NCI-H2171 treated with DMSO at 0.1 percent for 48 hours (cell line): ENCODE measurements at places on chromosomes 2 and 18.

GRCh38 chr2:101387151-101387834, at the start of gene CREG2:
Gene CREG2 (minus strand): TSS chr2:101387503. CDS start chr2:101387457, 46 bp downstream.
- peak; percentile 41 for DNase-seq

DNA sequence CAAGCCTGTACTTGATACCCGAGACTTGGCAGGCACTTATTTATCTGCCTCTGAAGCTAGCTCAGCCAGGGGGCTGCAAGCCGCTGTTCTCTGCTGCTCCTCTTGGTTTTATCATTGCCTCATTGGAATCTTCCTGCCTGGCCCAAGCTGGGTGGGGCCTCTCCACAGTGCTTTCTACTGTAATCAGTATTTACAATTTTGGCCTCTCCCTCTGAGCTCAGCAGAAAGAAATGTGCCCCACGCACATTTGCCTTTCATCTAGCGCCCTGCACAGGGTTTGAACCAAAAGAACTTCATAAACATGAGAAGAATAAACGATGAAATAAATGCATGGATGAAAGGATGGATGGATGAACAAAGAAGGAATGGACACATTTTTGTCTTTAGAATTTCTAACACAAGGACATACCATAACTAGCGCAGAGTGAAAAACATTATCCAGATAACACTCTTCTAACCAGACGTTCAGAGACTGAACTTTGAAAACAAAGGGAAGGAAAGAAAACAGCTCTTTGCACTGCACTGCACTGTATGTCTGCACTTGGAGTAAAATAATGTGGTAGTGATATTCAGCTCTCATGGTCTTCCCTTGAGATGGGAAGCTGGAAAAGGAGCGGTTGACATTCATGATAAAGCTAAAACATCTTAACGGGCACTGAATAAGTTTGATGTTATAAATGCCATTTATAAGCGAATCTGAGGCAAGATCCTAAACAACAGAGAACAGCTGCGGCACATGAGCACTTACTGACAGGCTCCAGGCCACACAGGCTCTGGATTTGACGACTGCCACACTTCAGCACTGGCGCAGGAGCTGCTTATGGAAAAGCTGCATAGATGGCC, 86.8 kb upstream of the SP3 start:
- DNase-seq: no peak

- DNase-seq: no peak
These were observed 14.1 kb upstream of the PMAIP1 start for GRCh38 chr18:59885579-59886163.

DNA sequence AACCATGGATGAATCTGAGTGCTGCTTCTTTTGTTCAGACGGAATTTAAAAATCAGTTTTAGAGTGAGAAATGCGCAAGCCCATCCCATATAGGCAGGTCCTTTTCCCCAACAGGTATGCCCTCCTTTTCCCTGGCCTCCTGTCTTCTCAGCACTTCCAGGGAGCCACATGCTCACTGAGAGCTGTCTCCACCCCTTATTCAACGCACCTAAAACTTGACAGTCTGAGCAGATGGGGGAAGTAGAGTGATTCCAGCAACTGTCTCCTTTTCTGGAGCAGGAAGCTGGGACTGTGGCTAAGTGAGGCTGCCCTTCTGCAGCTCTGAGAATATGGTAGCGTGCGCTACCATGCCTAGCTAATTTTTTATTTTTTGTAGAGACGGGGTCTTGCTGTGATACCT, 53.1 kb upstream of the NOSTRIN start:
- peak; percentile 77 for DNase-seq

- DNase-seq: no peak
These were observed 1.9 kb downstream of the MAP4K3 start for GRCh38 chr2:39435234-39435633.

GRCh38 chr2:50529600-50530218, 502.2 kb downstream of the NRXN1 start:
- DNase-seq: peak; percentile 87

DNA sequence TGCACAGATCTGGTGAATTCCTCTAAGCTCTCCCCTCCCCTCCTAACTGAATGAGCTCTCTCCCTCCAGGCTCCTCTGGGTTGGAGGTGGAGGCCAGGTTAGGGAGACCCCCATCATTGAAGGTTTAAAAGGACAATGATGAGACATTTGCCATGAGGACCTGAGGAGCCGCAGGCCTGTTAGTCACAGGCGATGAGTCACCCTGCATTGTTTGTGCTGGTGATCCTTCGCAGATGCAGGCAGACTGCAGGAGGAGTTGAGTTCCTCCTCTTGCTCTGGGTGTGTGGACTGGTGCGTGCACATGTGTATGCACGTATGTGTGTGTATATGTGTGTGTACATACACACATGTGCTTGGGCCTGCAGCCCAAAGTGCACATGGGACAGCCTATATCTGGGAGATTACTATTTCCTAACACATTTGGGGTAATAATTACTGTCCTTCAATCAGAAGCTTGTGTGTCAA, 42.0 kb downstream of the MCFD2 start:
- no peak for DNase-seq

GRCh38 chr18:25262920-25263319, 89.0 kb downstream of the ZNF521 start:
- DNase-seq: no peak

GRCh38 chr2:155630760-155631159, 701.8 kb downstream of the NR4A2 start:
- no peak for DNase-seq

DNA sequence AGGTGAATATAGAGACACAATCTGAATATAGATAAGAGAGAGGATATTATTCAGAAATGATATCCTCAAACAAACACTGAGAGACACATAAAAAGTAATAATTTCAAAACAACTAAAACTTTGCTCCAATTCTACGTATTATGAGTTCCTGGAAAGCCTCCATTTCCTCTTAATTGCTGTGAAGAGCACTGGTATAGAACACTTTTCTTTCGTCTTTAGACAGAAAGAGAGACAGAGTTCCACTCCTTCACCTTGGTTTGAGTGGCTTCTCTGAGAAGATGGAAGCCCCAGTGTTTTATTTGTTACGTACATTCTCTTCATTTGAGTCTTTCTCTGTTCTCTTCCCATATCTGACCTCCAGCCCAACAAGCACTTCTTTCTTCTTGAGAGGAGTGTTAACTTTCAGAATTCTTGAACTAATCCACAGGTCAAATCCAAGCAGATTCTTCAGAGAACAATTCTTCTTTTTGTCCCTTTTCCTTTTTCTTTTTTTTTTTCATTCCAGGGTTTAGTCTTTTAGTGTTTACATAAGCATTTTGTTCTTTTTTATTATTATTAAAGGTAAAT, 6.4 kb upstream of the PIK3C3 start:
- DNase-seq: no peak

DNA sequence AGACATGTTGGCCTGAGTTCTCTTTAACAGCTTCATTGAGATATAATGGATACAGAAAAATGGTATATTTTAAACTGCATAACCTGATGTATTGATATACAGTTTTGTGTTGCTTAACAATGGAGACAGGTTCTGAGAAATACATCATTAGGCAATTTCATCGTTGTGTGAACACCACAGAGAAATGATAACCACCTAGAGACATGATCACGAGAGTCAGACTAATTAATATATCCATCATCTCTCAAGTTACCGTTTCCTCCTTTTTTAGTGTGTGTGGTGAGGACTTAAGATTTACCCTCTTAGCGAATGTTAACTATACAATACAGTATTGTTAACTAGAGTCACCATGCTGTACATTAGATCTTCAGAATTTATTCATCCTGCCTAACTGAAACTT, 178.1 kb downstream of the FMNL2 start:
- no peak for DNase-seq

DNA sequence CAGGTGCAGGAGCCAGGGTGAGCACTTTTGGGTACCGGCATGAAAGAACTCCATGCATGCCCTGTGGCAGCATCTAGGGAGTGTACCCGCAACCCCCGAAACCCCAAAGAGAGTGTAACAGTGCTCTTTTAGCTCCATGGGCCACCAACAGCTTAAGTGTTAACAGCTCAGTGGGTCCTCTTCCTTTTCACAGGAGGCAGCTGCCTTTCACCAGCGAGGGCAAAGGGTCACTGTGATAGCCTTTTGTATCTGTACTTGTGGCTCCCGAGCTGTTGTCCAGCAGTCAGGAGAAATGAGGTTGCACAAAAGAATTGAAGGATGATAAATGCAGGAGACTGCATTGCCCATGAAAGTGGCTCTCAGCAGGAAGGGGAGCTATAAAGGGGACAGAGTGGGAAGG, 1166.3 kb upstream of the ACVR2A start:
- no peak for DNase-seq

GRCh38 chr2:106137731-106138521, 56.2 kb downstream of the UXS1 start:
- DNase-seq: no peak

DNA sequence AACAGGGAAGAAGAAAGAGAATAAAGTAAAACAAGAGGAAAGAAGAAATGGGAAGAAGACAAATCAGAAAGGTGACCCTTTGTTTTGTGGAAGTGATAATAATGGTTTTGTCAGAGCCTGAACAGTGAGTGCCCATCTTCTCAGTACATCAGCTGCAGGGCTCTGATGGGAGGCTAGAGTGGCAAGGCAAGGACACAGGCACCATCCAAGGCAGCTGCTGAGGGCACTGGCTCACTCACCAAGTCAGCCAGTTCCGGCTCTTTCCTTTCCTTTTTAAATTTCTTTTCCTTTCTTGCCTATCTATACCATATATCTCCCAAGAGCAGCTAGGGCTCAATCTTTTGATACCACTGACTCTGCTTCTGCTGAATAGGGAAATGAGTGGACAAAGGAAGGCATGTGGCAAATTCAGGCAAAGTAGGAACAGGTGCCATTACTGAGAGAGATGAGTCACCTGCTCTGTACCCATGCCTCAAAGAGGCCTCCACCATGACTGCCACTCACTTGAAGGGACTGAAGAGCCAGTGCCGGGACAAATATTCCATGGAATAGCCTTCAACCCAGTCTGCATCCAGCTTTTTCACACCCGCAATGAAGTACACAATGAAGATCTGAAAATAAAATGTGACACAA, 6.2 kb downstream of the GGCX start:
- no peak for DNase-seq

DNA sequence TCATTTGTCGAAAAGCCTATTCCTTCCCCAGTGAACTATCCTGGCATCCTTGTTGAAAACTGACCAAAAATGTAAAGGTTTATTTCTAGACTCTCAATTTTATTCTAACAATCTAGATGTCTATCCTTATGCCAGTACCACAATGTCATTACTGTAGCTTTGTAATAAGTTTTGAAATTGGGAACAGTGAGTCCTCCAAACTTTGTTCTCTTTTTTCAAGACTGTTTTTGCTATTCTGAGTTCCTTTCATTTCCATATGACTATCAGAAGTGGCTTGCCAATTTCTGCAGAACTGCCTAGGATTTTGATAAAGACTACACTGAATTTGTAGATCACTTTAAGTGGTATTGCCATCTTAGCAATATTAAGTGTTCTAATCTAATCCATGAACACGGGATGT, 9.7 kb downstream of the STARD7 start:
- DNase-seq: no peak
